ENCODE measurements at places on chromosomes 7 and 10. TPM values are rescaled to one million over a fixed set of nuclear protein-coding genes. Genes with fewer than 3 reads are reported as not detected.

The CHAT gene
- not detected for total RNA-seq

- no peak for DNase-seq
These were observed 58.6 kb downstream of the LOXL4 start for GRCh38 chr10:98209441-98209840.

- no peak for DNase-seq
These were observed 27.4 kb downstream of the COA1 start for GRCh38 chr7:43701929-43702328.

The PNLIPRP2 gene
- not detected for total RNA-seq

DNA sequence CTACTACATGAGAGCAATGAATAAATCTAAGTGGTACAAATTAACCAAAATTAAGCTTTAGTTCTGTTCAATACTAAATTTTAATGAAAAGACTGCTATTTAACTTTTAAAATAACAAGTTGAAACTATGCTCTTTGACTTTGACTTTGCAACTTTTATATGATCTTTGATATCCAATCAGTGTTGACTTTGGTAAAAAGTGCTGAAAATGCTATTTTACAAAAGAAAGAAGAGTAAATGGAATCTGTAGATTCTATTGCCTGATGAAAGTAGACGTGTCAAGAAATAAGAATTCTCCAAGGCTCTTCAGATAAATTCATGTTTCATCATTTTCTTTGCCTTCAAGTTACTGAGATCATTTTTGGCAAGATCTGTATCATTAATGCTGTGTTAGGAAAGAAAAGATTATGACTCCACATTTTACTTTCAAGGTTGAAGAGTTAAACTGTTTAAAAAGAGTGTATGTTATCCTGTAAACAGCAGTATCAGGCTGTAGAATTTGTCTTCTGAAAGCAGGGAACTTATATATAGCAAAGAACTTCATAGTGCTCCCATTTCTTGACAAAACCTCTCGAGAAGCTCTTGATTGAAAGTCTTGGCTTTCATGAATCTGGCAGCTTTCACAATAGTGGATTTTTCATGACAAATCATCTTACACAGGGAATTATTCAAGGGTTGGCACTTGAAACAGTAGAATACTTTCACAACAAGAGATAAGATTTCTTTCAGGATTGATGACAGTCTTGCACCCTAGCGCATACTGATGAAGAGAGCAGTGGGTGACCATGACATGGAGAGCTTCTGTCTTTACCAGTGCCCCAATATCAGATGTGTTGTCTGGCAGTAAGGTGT lies 72.1 kb downstream of the PTEN start:
- no peak for DNase-seq

GRCh38 chr10:117275121-117275520 lies 34.2 kb downstream of the SLC18A2 start:
- DNase-seq = no peak

The SYT15 gene
- 0.08 TPM for total RNA-seq

The CNNM2 gene
- total RNA-seq = 4.7 TPM

DNA sequence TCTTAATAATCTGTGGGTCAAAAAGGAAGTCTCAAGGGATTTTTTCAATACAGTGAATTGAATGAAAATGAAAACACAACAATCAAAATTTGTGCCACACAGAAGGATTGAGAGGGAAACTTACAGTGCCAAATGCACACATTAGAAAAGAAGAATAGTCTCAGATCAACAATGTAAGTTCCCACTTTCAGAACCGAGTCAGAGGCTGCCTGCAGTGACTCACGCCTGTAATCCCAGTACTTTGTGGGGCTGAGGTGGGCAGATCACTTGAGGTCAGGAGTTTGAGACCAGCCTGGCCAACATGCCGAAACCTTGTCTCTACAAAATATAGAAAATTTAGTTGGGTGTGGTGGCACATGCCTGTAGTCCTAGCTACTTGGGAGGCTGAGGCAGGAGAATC lies 12.5 kb upstream of the KEL start:
- no peak for DNase-seq

DNA sequence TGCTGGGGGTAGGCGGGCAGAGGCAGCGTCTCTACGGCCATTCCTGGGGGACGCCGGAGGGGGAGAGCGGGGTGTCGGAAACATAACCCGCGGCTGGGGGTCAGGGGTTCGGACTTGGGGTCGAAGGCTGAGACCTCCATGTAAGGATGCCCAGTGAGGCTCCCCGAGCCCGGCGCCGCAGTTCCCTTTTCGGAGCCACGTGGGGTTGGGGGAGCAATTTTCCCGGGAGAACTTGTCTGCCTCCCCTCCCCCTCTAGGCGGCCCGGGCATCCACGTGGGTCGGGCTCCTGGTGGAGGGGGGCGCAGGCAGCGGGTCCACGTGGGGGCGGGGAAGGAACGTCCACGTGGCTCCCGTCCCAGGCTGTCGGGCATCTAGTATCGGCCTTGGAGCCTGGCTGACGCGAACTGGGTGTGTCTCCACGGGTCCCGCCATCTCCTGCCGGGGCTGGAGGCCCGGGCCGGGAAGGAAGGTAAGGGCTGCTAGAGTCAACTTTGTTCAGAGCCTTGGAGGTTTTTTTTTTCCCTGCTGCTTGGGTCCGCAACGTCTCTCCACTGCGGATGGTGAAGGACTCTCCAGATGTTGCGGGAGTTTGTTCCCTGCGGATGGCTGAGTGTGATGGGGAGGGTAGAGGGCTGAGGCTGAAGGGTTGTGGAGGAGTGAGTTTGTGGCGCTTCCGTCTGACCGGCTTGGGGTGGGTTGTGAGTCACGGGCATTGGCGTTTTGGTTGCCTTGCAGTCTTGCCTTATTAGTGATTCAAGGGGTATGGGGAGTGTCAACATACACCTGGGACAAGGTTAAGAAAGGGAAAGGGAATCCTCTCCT lies 744 bp downstream of the PPRC1 start:
- DNase-seq = peak; percentile 73

The SSC4D gene
- 0.23 TPM for total RNA-seq

DNA sequence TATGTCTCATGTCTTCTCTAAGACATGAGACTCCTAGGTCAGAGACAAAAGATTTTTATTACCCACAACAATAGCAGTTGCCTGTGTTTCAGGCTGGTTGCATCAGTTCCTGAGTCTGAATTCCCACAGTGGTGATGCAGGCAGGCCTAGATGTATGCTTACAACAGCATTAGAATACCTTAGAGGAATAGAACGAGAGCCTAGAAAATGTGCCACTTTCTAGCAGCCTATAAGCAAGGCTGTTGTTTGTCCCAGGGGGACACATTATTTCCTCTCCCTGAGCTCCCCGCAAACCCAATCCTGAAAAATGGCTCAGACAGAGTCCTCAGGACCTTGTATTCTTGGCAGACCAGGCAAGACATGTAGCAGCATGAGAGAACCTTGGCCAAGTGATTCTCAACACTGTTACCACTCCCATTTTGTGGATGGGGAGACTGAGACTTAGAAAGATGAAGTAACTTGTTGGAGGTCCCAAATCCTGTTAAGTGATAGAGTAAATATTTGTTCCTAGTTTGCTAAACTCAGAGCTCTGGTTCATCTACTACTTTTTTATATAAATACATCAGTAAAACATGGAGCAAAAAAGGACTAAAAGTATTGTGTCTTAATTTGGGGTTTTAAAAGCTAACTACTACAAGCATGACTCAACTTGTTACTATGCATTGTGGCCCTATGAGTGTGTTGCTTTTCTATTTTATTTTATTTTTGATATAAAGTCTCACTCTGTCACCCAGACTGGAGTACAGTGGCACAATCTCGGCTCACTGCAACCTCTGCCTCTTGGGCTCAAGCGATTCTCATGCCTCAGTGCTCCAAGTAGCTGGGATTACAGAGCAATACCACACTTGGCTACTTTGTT lies 14.2 kb downstream of the VTI1A start:
- peak; percentile 77 for DNase-seq

DNA sequence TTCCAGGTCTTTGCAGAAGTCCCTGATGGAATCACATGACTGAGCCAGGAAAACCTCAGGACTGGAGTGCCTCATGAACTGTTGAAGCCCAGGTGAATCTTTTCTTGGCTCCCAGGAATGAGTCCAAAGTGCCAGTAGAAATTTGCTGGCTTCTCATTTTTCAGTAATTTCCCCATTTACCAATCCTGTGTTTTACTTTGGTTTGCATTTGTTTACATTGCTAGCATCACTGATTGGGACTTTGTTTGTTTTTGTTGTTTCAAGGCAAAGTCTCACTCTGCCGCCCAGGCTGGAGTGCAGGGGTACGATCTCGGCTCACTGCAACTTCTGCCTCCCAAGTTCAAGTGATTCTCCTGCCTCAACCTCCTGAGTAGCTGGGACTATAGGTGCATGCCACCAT lies 1.6 kb upstream of the ZNF12 start:
- no peak for DNase-seq

GRCh38 chr7:43384616-43385308 lies 198.1 kb upstream of the STK17A start:
- no peak for DNase-seq

DNA sequence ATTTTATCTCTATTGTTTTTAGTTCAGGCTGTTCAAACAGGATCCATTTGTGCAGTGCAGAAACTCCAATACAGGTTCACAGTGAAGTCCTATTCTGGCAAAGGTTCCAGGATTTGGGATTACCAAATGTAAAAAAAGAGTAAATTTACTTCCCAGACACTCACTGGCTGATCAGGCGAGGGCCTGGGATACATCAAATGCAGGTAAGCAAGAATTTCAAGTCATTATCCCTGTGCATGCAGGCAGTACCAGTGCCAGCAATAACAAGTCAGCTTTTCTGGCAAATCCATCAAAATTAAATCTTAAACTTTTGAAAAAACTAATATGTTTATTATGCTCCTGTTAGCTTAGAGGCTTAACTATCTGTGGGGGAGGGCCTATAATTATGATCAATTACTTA lies 6.3 kb downstream of the CDK6 start:
- no peak for DNase-seq

The FAM25C gene
- not detected for total RNA-seq

The LDB3 gene
- not detected for total RNA-seq

- DNase-seq = no peak
These were observed 401.9 kb downstream of the SORCS3 start for GRCh38 chr10:105042906-105043552.

DNA sequence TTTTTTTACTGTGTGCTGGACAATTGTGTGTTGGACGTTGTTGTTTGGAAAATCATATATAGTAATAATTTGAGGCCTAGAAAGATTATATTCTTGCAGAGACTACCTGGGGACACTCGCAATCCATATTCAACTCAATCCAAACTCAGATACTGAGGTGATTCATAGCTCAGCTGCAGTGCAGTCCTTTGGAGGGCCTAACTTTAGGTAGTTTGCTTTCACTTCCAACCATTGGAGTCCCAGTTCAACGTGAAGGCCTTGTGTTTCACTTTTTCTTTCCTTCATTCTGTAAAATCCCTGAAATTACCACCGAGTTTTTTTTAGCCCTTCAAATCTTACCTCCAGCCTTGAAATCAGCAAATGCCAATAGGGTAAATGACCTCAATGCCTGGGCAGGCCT lies 32.3 kb downstream of the ATRNL1 start:
- DNase-seq = no peak

GRCh38 chr7:107592361-107593024 lies 12.4 kb downstream of the BCAP29 start:
- DNase-seq = no peak

The CARD11 gene
- total RNA-seq = 0.17 TPM

GRCh38 chr10:12390733-12391132 lies 41.4 kb downstream of the CAMK1D start:
- DNase-seq = no peak

DNA sequence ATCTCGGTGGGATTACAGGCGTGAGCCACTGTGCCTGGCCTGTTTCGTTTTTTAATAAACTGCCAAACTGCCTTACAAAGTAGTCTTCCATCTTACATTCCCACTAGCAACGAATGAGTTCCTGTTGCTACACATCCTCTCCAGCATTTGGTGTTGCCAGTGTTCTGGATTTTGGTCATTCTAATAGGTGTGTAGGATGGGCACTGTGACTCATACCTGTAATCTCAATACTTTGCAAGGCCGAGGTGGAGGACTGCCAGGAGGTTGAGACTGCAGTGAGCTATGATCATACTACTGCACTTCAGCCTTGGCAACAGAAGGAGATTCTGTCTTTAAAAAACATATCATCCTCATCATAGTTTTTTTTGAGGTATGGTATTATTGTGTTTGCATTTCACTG lies 21.4 kb upstream of the RSBN1L start:
- peak; percentile 73 for DNase-seq

The PRTFDC1 gene
- total RNA-seq = 0.30 TPM

DNA sequence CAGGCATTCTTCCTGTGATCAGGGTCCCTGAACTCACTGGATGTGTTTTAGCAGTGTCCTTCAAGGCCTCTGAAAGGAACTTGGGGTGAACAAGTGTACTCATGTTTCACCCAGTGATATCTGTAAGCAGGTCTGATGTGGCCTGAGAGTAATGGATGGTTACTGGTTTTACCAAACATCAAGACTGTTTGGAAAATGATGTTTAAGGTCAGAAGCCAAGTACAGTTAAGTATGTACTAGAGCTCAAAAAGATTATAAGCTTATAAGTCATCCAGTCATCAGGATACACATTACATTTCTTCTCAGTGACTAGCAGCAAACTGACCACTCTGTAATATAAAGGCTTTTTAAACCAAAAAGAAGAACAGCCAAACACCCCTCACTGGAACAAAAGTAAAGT lies 79.8 kb upstream of the PTN start:
- no peak for DNase-seq

GRCh38 chr10:45239642-45240041 lies 75.8 kb downstream of the OR13A1 start:
- DNase-seq = peak; percentile 42

DNA sequence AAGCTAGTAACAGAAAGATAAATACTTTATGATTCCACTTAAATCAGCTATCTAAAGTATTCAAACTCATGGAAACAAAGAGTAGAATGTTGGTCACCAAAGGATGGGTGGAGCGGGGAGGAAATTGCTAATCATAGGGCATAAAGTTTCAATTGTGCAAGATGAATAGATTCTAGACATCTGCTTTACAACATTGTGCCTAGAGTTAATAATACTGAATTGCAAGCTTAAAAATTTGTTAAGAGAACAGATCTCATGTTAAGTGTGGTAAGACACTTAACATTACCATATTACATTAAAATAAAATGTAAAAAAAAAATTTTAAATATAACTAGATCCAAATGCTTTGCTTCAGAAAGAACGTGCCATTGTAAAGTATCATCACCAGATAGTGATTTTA lies 411.1 kb upstream of the MBL2 start:
- no peak for DNase-seq

GRCh38 chr7:12805957-12806356 lies 118.5 kb downstream of the ARL4A start:
- DNase-seq = no peak

The MALRD1 gene
- total RNA-seq = not detected

The SLIT1 gene
- total RNA-seq = not detected

GRCh38 chr7:131231381-131232220 lies 96.1 kb upstream of the MKLN1 start:
- DNase-seq = peak; percentile 63

DNA sequence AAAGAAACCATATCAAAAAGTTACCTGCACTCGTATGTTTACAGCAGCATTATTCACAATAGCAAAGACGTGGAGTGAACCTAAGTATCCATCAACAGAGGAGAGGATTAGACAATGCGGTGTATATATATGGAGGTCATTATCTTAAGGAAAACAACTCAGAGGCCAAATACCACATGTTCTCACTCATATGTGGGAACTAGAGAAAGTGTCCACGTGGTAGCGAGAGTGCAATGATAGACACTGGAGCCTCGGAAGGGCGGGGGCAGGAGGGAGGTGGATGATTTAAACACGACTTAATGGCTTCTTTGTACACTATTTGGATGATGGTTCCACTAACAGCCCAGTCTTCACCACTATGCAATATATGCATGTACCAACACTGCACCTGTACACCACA lies 40.1 kb upstream of the RNF32 start:
- no peak for DNase-seq

- DNase-seq = no peak
These were observed 102.9 kb upstream of the PHYHIPL start for GRCh38 chr10:59073456-59074053.
